ENCODE measurements at places on chromosomes 3 and 15. TPM values are rescaled to one million over a fixed set of nuclear protein-coding genes. Genes with fewer than 3 reads are reported as not detected.

The SHISA5 gene
- 52.9 TPM for total RNA-seq

The CRABP1 gene
- 0.96 TPM for total RNA-seq

The SLC6A1 gene
- total RNA-seq: not detected

The IL17RD gene
- 0.05 TPM for total RNA-seq

The ARHGAP31 gene
- 9.6 TPM for total RNA-seq

The CADPS gene
- not detected for total RNA-seq

The SLC2A2 gene
- not detected for total RNA-seq

The CHRNA5 gene
- total RNA-seq: 6.5 TPM

The TCF12 gene
- total RNA-seq: 61.1 TPM

- DNase-seq: peak; percentile 30
- peaks cover 13% of the 10 kb centered on the region for H3K4me1 ChIP-seq
- H3K27me3 ChIP-seq: no peaks in the 10 kb centered on the region
Observed at GRCh38 chr3:189941679-189942078, 179.0 kb downstream of the P3H2 start.

GRCh38 chr3:88248658-88249057 is 98.9 kb downstream of the C3orf38 start:
- H3K27me3 ChIP-seq: no peaks in the 10 kb centered on the region
- no peak for DNase-seq
- H3K4me3 ChIP-seq: no peak overlapping the region
- H3K27ac ChIP-seq: no peak overlapping the region
- no peaks in the 10 kb centered on the region for H3K36me3 ChIP-seq
- H3K4me1 ChIP-seq: no peaks in the 10 kb centered on the region

DNA sequence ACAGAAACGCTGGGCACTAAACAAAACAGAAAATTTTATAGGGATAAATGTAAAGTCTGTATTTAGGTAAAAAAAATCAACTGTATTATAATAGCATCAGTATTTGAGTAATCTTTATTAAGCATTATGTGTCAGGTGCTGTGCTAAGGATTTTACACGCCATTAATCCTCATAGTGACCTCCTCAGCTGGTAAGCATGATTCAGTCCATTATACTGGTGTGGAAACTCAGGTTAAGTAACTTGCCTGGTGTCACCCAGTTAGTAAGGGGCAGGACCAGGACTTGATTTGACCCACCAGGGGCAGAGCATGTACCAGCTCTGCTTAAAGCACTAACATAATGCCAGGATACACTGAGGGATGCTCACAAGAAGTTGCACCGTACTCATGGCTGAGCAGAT is 4.8 kb downstream of the MYO5C start:
- H3K4me3 ChIP-seq: no peak overlapping the region
- H3K36me3 ChIP-seq: no peaks in the 10 kb centered on the region

DNA sequence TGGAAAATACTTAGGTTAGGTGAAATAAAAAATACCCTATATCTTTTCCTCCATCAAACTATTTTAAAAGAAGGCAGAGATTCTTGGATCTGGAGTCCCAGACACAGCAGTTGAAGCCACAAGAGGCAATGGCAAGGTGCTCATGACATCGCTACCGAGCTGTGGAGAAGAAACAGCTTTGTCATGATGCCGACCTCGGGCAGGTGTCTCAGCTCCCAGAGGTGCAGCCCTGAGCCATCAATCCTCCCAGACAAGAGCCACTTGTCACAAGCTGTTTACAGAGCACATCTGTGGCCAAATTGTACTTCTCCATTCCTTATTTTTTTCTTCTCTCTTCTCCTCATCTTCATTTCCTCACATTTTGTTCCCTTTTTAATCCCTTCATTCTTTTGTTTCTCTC is 50.8 kb downstream of the GPR176 start:
- no peak overlapping the region for H3K27ac ChIP-seq
- peaks cover 6% of the 10 kb centered on the region for H3K4me1 ChIP-seq
- H3K27me3 ChIP-seq: peaks cover 9% of the 10 kb centered on the region
- no peak for DNase-seq
- no peak overlapping the region for H3K4me3 ChIP-seq
- H3K36me3 ChIP-seq: no peaks in the 10 kb centered on the region

DNA sequence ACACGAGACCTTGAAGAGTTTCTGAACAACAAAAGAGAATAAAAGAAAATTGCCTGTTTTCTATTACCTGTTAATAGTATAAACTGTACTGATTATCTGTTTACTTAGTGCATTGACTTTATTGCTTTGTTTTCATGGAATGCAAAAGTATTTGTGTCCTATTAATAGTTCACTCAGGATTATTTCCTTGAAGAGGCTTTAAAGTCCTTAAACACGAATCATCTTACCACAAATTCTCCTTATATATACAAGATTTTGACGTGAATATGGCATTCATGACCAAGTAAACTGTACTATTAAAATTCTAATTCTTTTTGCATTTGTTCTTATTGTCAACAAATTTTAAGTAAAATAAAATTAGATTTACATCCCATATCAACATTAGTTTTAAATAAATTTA is 513.0 kb downstream of the NTRK3 start:
- H3K36me3 ChIP-seq: no peaks in the 10 kb centered on the region
- H3K27me3 ChIP-seq: peaks cover 4% of the 10 kb centered on the region
- no peak for DNase-seq
- H3K27ac ChIP-seq: no peak overlapping the region

GRCh38 chr15:31374986-31375385 is 48.4 kb downstream of the KLF13 start:
- H3K27me3 ChIP-seq: no peaks in the 10 kb centered on the region
- H3K4me3 ChIP-seq: no peak overlapping the region
- peaks cover 50% of the 10 kb centered on the region for H3K36me3 ChIP-seq
- DNase-seq: no peak

DNA sequence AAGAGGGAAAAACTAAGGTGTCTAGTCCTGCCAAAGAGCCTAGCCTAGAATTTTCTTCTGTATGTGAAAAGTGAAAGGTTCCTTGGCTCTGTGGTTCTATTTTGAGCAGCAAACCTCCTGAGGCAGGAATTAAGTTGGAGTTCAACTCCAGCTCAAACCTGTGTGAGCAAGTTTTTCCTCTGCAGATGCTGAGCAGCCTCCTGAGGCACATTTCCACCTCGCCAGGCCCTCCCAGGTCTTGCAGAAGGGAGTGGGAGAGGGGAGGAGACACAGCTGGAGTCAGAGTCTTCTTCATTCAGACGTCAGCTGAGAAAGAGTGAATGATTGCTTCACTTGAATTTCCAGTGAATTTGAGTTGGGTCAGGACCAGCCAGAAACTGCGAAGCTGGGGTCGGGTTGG is 69.5 kb upstream of the ETV5 start:
- H3K27ac ChIP-seq: no peak overlapping the region
- no peak overlapping the region for H3K4me3 ChIP-seq
- no peaks in the 10 kb centered on the region for H3K36me3 ChIP-seq
- no peak for DNase-seq

GRCh38 chr3:39346785-39347585 is 17.5 kb downstream of the CCR8 start:
- H3K4me1 ChIP-seq: peaks cover 33% of the 10 kb centered on the region
- H3K27me3 ChIP-seq: no peaks in the 10 kb centered on the region
- no peak overlapping the region for H3K4me3 ChIP-seq
- H3K27ac ChIP-seq: peak overlapping the region; percentile 32

DNA sequence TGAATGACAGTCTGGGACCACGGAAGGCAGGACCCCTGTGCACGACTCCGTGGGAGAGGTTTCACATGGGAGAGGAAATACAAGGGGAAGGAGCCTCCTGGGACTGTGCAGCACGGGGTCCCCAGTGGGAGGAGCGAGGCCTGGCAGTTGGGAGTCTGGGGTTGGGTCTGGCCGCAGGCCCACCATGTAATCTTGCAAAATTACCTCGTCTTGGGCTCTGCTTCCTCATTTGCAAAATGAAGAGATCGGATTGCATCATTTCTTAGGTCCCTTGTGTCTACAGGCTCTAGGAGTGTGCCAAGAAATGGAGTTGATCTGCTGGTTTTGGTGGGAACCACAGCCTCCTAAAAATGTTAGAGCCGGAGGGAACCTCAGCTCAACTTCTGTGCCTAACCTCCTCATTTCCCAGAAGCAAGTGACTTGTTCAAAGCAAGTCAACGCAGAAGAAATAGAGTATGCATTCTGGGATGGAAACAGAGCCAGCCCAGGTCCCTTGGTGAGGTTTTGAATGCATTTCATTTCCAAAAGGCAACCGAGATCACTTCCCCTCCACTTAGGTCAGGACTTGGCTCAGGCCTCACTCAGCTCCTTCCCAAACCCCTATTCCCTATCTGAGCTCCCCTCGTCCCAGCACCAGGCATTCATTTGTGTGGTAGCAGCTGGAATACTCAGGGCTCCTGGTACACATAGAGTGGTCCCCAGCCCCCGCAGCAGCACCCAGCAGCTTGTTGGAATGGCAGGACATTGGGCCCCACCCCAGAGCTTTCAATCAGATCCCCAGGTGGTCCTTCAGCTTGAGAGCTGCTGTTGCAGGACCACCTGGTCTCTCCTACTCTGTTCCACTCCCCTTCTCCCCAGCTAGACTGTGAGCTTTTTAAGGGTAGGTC is 267.7 kb downstream of the XXYLT1 start:
- no peak for DNase-seq
- H3K4me3 ChIP-seq: no peak overlapping the region
- H3K4me1 ChIP-seq: no peaks in the 10 kb centered on the region
- no peak overlapping the region for H3K27ac ChIP-seq

- H3K4me1 ChIP-seq: no peaks in the 10 kb centered on the region
- peaks cover 53% of the 10 kb centered on the region for H3K36me3 ChIP-seq
- no peak overlapping the region for H3K4me3 ChIP-seq
Observed at GRCh38 chr15:30956216-30957124, 35.0 kb downstream of the MTMR10 start.

Data from activated CD4-positive, alpha-beta T cell treated with anti-CD3 and anti-CD28 coated beads for 36 hours (primary cell).